ENCODE measurements at places on chromosomes 5 and 9.

DNA sequence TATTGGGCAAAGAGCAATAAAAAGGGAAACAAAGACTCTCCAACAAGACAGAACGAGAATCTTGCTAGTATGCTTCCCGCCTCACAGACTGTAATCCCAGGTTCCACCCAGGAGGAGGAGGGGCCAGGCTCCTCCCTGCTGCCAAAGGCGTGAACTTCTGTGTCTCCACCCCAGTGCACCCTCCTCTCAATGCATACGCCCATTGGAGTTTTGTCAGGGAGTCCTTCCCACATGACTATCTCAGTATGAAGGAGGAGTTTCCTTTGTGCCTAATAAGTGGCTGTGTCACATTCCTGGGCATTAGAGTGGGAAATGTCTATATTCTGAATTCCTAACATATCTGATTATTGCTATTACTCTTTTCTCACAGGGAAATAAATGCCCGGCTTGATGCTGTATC, 106.4 kb upstream of the DHFR start:
- DNase-seq = no peak

DNA sequence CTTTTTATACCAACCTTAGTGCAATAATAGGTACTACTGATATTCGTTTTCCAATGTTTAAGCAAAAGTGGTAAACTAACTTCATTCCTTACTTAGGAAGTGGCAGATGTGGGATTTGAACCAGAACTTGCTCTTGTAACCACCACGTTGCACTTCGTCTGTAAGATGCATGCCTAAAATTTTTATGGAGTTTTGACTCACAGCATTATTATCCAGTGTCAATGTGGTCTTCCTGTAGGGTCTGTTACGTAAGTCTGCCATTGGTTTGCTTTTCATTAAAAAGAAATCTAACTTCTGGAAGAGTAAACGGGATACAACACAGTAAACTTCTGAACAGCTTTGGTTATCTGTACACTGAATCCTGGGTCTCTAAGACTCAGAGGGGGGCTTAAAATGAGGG, 521.0 kb upstream of the WWC1 start:
- no peak for DNase-seq

DNA sequence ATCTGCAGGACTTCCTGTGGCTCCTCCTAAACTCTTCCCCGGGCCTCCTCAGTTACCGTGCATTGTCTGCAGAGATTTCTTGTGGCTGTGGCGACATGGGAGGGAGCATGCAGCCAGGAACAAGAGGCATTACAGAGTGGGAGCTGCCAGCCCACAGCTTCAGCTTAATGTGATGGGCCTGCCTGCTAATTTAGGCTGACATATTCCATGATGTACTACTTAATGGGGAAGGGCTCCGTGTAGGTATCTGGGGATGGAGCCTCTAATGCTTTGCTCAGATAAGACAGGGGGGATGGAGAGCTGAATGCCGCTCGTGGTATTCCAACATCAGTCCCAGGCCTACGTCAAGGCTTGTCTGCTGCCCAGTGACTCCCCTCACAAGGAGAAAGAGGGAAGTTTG, 137.6 kb upstream of the GPR151 start:
- no peak for DNase-seq

DNA sequence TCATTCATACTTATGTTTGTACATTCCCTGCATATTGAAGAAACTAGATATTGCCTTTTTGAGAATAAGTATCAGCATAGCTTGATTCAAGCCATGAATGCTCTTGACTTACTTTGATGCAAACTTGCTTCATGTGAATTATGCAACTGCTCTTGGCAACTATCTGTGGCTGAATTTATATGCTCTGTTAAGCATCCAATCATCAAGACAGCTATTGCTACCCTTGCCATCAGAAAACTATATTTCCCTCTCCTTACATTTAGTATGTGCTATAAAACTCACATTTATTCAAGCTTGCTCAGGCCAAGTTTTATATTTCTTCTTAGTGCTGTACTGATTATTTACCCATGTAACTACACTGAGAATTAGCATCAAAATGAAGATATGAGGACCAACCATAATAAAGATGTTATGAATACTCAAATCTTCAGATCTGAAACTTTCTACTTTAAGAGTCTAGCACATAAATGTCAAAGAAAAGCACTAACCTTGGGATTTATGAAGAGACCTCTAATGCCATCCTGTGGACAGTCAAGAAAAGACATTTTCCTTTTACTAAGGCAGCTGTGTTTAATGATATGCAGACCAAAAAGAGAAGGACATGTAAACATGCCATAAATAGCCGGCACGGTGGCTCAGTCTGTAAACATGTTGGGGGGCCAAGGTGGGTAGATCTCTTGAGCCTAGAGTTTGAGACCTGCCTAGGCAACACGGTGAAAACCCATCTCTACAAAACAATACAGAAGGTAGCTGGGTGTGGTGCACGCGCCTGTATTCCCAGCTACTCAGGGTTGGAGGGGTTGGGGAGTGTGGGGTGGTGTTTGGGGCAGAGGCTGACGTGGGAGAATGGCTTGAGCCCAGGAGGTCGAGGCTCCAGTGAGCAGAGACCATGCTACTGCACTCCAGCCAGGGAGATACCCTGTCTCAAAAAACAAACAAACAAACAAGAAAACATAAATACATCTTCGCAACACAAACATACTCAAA, 267.0 kb upstream of the TYRP1 start:
- DNase-seq = peak; percentile 36

Measured in urinary bladder (tissue), 4 donors.